ENCODE measurements at places on chromosomes 13 and 19.

DNA sequence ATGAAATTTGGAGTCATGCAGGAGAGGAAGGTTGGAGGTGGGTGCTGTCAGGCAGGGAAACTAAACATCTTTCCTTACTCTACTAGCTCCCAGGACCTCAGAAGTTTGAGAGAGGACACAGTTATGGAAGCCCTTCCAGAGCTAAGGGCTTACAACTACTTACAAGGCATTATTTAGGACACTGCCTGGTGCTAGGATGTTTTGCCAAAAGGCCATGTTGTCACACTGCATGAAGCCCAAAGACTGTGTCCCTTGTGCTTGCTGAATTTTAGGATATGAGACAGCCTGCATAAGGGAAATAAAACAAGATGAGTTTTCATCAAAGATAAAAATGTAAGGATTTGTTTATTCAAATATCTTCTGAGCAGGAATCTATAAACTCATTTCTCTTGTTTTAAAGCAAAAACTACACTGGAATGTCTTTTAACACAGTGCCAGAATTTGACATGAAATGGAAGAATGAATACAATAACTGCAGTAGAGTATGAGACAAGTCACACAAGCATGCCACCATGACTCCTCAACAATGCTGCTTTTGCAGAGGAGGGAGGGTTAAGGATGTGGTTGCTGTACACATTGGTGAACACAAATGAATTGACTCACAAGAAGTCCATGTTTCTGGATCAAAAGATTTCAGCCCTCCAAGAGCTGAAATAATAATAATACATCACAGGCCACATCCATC is 258.4 kb downstream of the SPRY2 start:
- DNase-seq: no peak

- DNase-seq: peak; percentile 19
Measured at GRCh38 chr19:6766357-6767080, 716 bp downstream of the SH2D3A start.

- no peak for DNase-seq
Measured at GRCh38 chr19:16064209-16064889, 11.9 kb upstream of the TPM4 start.

DNA sequence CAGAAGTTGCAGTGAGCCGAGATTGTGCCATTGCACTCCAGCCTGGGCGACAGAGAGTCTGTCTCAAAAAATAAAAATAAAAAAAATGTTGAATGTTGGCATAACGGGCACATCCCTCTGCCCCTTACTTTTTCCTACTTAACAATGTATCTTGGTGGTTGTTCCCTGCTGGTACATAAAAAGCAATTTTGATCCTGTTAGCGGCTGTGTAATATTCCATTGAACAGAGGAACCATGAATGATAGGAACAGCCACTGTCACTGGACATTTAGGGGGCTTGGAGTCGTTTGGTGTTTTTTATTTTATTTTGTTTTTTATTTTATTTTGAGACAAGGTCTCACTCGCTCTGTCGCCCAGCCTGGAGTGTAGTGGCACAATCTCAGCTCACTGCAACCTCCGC is 10.4 kb upstream of the NCCRP1 start:
- no peak for DNase-seq

DNA sequence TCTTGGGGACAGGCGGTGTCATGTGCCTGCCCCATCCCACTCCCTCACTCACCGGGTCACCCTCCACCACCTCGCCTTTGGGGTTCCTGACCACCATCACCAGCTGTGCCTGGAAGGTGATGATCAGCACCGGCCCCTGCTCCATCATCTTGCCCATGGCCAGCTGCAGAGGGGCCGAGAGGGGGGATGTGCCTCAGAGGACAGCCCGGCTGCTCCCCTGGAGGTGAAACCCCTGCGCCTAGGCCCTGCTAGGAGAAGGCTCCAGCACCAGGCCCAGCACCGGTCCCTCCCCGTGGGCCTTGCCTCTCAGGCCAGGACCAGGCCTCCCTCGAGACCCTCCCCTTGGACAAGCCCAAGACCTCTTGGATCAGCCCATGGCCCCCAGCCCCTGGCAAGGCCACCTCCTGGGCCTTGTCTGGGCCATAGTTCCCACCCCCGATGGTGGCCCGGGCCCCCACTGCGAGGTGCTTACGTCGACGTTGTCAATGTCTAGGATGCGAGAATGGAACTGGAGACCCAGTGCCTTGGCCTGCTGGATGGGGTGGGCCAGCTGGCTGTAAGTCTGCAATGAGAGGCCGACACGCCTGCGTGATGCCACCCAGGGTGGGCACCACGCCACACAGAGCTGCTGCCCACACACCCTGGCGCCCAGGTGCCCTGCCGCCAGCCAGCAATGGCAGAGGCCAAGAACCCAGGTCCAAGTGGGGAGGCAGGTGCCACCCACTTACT is 1.8 kb upstream of the CTXN1 start:
- DNase-seq: no peak

DNA sequence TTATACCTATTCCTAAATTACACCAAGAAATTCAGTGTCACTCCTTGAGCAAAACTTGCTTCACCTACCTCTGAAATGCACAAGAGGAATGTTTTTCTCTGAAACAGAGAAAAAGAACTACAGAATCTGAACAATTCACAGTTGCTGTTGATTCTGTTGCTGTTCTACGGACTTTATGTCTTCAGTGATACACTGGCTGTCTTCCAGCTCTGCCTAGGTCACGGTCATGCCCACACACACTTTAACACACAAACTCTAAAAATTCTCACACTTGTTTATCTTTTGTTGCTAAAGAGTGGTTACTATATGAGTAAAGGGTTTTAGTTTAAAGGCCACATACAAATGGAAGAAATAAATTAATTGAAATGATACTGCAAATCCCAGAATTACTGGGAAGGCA is 124.4 kb upstream of the SPRY2 start:
- no peak for DNase-seq

DNA sequence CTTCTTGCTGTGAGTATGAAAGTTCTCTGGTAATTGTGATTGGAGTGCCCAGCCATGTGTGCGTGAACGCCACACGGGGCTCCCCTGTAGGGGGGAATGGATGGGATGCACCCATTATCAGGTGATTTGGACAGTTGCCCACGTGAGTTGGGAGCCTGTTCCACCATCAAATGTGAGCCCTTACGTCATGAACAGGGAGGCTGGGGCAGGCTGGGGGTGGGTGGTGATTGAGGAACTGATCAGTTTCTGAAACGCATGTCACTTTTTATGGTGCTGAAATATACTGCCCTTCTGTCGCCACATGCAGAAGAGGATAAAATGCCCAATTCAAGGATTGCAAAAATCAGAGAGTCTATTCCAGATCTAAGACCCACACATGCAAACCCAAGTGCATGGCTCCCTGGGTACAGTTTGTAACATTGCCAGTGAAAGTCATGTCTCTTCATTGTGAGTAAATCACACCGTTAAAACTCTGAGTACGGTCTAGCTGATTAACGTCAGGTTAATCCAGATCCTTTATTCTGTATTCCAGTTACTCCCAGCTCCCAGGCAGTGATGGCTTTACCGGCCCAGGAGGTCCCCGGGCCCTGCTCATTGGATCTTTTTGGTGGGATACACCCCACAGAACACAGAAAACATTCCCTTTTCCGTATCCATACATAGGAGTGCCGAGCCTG is 90.2 kb downstream of the RAB20 start:
- no peak for DNase-seq

GRCh38 chr19:39417463-39418181 is 5.2 kb downstream of the PLEKHG2 start:
- no peak for DNase-seq

DNA sequence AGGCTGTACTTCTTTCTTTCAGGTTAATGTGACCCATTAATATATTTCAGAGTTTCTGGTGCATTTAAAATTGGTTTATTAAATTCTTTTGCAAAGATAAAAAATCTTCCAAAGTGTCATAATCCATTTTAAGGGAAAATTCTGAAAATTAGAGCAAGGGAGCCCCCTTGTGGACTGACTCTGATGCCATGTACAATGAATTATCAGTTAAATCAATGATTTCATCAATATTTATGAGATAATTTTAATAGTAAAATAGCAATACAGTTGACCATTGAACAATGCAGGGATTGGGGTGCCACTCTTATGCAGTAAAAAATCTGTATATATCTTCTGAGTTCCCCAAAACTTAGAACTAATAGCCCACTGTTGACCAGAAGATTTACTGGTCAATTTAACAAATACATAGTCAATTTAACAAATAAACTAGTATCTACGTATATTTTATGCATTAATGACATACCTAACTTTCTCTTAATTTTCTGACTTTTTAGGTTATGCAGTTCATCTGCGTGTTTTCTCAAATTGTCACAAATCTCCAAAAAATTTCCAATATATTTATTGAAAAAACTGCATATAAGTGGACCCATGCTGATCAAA is 479.1 kb upstream of the MIR17HG start:
- peak; percentile 43 for DNase-seq

DNA sequence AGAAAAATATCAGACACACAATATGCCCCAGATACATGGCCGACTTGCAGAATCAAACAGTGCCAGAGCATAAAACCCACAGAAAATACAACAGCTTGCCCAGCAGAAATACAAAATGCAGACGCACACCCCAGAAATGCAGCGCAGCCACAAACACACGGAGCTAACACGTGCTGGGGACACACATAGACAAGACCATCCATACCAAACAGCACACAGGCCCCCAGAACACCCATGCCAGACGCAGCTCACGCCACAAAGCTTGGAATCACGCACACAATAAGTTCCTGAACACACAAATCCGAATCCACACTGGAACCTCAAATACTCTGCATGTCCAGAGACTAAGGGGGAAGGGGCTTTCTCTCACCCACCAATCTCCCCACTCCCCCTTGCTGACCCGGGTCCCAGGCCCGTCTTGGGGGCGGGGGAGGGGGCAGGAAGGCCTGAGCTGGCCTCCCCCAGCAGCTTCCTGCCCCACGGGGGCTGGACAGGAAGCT is 17.2 kb downstream of the CCDC97 start:
- peak; percentile 41 for DNase-seq

GRCh38 chr13:71316792-71317363 is 550.1 kb downstream of the DACH1 start:
- DNase-seq: no peak
